ENCODE measurements at places on chromosomes 5 and 9. TPM values are rescaled to one million over a fixed set of nuclear protein-coding genes. Genes with fewer than 3 reads are reported as not detected.

NIPAL4 gene
- not detected for total RNA-seq

DNA sequence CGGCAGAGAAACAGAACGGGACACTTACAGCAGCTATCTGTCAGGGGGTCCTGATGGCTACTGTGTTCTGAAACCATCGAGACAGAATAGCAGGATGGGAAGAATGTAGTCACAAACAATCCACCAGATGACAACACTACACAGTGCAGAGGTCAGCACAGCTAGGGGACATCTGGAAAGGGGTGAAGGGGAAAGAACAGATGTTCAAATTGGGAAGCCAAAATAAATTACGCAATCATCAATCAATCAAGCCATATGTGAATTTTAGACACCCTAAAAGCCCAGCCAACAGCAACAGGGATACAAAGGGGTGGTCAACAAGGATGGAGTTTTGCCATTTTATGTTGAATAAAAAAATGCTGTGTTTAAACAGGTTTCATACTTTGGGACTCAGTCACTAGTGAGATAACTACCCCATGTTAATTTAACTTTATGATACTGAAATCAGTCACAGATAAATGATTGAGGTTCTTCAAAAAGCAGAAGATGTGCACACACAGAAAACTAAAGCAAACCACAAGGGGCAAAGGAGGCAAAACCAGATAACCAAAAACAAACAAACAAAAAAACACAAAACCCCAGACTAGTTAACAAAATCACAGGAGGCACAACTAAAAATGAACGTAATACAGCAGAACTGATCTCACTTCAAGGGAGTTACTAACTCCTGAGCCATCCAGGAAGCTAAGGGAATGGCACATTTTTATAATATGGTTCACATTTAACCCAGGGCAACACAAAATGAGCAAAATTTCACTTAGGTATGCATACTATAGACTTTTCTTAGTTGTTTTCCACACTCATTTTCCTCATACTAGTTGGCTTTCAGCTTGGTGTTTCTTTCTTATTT is 65.9 kb downstream of the HABP4 start:
- H3K27ac ChIP-seq, result no peak overlapping the region
- no peak overlapping the region for H3K4me3 ChIP-seq
- H3K27me3 ChIP-seq, result no peaks in the 10 kb centered on the region
- no peak for DNase-seq

- H3K4me3 ChIP-seq, result no peak overlapping the region
- no peak overlapping the region for H3K27ac ChIP-seq
- H3K4me1 ChIP-seq, result no peaks in the 10 kb centered on the region
- no peaks in the 10 kb centered on the region for H3K27me3 ChIP-seq
These were observed 7.5 kb upstream of the ANKRD33B start for GRCh38 chr5:10556289-10556807.

DNA sequence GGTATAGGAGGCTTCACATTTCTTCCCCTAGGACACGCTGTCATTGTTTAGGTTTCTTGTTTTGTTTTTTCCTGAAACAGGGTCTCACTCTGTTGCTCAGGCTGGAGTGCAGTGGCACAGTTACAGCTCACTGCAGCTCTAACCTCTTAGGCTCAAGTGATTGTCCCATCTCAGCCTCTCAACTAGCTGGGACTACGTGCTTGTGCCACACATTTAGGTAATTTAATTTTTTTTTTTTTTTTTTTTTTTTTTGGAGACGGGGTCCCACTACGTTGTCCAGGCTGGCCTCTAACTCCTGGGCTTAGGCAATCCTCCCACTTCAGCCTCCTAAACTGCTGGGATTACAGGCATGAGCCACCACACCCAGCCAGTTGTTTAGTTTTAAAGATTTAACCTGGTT is 66.2 kb downstream of the EXOSC2 start:
- no peak overlapping the region for H3K27ac ChIP-seq
- H3K4me3 ChIP-seq, result no peak overlapping the region
- no peaks in the 10 kb centered on the region for H3K27me3 ChIP-seq
- no peaks in the 10 kb centered on the region for H3K36me3 ChIP-seq
- H3K4me1 ChIP-seq, result no peaks in the 10 kb centered on the region

GRCh38 chr5:145324101-145324500 is 511.0 kb downstream of the PRELID2 start:
- no peak overlapping the region for H3K27ac ChIP-seq
- H3K4me1 ChIP-seq, result no peaks in the 10 kb centered on the region
- H3K4me3 ChIP-seq, result no peak overlapping the region
- no peaks in the 10 kb centered on the region for H3K36me3 ChIP-seq
- no peak for DNase-seq

TRIM36 gene
- total RNA-seq, result 0.47 TPM
